Natural killer cell (primary cell): ENCODE measurements at places on chromosomes 1 and 21.

DNA sequence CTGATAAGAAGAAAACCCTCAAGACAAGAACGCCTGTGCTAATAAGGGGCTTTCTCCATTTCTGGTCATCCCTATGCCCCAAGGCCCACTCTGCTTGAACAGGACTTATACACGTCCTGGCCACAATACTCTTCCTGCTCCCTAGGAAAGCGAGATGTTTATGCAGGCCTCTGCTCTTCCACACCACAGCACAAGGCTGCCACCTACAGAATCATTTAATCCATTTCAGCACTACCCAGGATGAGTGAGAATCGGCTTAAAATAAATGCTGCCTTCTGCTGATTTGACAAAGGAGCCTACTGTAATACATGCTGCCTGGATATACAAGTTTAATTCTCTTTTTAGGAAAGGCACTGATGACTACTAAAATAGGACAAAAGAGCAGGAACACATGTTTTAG, 29.4 kb downstream of the FRRS1 start:
- no peak for DNase-seq

DNA sequence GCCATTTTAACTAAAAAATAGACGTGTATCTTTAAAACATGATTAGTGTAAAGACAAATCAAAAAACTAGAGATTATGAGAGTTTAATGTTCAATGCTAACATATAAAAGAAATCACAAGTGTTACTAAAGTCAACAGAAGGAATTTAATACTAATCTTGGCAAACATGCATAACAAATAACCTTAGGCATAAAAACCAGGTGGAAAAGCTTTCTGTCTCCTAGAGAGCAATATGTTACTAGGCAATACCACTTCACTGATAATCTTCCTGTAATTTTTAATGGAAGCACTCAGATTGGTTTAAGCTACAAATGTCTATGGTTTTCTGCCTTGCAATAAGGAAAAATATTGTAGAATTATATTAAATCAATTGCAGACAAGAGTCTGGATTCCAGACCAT, 121.9 kb downstream of the NME7 start:
- no peak for DNase-seq

- DNase-seq, result no peak
Observed at GRCh38 chr1:33377756-33378155, 53.1 kb downstream of the PHC2 start.

- no peak for DNase-seq
Observed at GRCh38 chr1:7568901-7569524, 202.1 kb upstream of the VAMP3 start.
